ENCODE measurements at places on chromosomes 2 and 18.

DNA sequence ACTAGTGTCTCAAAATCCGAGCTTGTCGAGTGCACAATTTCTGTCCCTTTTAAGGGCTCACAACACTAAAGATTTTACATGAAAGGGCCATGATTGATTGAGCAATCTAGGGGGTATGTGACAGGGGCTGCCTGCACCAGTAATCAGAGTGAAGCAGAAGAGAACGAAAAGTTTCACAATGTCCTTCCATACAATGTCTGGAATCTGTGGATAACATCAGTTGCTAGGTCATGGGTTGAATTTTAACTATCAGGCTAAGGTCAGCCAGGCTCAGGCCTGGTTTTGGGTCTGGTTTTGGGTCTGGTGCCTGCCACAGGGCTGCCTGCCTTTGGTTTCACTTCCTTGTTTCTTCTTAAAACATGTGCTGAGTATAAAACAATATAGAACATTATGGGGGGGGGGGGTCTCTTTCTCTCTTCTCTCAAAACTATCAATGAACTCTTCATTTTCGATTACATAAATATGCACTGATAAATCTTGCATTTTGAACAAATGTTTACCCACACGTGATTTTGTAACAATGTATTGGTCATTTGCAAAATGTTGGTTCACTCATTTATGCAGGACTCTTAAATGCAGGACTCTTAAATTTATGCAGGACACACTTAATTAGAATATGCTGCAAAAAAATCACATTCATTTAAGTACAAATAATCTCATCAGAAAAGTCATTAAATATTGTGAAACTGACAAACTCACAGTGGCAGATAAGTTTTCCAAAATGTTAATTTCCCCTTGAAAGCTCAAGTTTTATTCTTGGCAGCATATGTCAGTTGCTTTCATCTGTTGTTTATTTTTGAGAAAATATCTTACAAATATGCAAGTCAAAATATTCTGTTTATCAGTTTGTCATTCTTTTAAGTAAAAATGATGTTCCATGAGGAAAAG is 290.5 kb upstream of the KYNU start:
- DNase-seq, result no peak

DNA sequence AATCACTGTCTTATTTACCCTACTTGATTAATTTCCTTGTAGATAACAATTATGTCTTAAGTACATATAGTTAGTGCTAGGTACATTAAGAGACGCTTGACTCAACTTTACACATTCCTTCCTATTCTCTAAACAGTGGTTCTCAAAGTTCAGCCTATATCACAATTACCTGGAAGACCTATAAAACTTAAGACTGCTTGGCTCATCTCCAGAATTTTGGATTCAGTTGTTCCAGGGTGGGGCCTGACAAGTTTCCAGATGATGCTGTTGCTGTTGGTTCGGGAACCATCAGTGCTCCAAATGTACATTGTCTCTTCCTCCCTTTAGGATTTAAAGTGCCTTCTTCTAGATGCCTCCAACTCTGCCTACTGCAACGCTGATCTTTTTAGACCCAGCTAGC is 4.0 kb downstream of the PPP3R1 start:
- DNase-seq, result no peak

- DNase-seq, result peak; percentile 46
These were observed 437.7 kb downstream of the SATB2 start for GRCh38 chr2:199019898-199020507.

- DNase-seq, result no peak
These were observed 18.5 kb downstream of the SFTPB start for GRCh38 chr2:85649201-85650190.

DNA sequence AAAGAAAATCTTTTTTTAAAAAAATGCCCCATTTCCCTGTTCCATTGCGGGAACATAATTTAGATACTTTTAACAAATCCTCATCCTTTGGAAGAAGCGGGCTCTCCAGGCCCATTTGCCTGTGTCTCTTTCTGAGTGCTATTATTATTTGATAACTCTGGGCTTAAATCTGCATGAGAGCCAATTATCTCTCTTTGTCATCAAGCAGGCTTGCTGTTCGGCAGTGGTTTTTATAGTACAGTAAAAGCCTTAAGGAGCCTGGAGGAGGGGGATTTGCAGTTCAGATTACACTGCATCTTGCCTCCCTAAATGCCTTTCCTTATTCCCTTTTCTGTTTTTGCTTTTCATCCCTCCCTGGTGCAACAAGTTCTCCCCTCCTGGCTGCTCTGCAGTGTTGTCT is 50.6 kb downstream of the CELF4 start:
- DNase-seq, result no peak

- DNase-seq, result no peak
These were observed 77.0 kb downstream of the LANCL1 start for GRCh38 chr2:210399440-210400041.

DNA sequence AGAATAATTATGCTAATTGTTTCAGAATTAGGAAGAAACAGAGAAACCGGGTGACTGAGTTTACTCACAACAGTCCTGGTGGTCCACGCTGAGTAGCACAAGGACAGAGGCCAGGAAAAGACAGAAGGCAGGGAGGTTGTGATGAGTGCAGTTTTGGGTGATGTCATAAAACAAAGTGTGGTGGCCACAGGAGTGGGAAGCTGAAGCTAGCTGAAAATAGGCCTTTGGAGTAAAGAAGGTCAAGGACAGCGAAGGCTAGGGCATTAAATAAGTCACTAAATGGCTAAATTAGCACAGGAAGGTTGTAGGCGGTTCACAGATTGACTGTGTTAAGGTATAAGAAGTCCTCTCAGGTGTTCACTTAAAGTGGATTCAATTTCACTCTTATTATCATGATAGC is 120.9 kb upstream of the TTN start:
- DNase-seq, result no peak

DNA sequence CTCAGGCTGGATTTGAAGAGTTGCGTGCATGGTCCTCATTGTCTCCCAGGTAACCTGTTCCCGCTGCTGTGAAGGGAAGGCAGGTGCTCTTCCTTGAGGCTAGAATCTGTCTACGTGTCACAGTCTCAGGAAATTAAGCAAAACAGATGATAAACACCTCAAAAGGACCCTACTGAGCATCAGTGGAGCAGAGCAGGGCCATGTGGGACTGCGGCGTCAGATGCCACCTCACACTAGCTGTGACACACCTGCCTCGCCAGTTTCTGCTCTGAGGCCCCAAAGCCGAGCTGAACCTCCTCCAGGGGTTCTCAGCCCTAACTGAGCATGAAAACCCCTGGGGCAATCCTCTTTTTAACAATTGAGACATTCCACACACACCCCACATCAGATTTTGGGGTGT is 2.0 kb downstream of the C2orf92 start:
- no peak for DNase-seq

DNA sequence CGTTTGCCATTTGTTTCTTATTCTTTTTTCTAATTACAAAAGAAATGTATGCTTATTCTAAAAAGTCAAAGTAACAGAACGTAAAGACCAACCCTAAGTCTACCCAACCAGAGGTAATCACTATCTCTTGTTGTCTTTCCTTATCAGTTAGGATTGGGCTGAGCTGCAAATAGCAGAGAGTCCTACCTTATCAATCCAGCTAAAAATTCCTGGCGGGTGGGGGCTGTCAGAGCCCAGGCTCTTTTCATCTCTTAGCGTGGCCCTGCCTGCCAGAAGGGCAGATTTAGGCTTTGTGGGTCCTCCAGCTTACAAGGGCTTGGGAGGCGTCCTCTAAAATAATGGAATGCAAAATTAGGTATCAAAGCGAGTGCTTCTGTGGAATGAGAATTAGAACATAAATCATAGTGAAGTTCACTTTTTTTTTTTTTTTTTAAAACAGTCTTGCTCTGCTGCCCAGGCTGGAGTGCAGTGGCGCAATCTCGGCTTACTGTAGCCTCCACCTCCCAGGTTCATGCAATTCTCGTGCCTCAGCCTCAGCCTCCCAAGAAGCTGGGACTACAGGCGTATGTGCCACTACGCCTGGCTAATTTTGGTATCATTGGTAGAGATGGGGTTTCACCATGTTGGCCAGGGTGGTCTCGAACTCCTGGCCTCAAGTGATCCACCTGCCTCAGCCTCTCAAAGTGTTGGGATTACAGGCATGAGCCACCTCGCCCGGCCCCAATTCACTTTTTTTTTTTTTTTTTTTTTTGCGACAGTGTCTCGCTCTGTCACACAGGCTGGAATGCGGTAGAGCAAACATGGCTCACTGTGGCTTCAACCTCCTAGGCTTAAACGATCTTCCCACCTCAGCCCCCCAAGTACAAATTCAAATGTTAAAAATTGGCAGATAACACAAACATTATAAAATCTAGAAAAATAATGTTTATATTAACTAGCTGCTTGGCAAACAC is 57.4 kb upstream of the B3GNT7 start:
- no peak for DNase-seq

DNA sequence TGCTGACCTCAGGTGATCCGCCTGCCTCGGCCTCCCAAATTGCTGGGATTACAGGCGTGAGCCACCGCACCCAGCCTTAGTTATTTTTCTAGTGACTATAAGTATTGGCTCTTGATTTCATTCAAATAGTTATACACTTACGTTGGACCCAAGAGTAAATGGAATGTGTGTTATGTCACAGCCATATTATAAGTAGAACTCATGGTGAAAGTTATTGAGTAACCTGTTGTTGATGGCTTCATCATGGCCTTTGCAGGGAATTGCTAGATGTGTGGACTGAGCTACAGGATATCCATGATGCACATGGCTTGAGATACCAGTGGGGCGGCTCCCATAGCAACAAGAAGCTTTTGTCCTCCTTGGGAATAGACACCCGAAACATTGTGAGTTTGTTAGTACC is 44.7 kb downstream of the AFTPH start:
- DNase-seq, result no peak

- DNase-seq, result no peak
These were observed 54.7 kb upstream of the RIOK3 start for GRCh38 chr18:23398401-23398800.

GRCh38 chr2:180130403-180130802 is 123.3 kb upstream of the CWC22 start:
- no peak for DNase-seq

DNA sequence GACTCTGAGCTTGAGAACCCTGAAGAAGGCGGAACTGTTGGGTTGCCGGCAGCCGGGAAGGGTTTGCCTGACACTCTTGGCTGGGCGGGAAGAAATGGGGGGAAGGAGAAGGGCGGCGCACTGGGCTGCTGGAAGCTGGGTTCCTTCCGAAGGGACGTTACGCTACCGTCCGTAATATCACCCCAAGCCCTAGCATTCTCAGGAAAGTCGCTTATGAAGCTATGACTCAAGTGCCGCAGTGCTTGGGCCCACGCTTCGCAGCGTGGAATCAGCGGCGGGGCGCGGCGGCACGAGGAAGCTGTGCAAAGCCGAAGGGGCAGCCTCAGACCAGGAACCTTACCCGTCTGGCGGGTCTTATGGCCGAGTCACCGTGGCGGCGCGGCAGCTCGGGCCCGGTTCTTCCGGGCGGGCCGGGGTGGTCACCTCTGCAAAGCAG is 50.2 kb upstream of the SIGLEC15 start:
- peak; percentile 86 for DNase-seq

DNA sequence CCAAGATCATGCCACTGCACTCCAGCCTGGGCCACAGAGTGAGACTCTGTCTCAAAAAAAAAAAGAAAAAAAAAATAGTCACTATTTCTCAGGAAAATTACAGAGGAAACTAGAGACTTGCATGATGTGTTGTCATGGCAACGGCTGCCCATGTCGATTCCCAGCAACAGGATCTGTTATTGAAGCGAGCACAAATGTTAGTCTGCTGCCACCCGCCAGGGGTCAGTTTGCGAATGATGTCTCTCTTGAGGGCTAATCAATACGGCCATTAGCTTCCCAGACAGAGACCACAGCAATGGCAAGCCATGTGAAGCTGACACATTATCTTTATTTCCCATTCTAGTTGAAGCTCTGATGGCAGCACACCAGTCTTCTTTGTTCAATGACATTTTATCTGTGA is 32.4 kb upstream of the ACYP2 start:
- no peak for DNase-seq

GRCh38 chr2:121171625-121172119 is 113.3 kb downstream of the TFCP2L1 start:
- no peak for DNase-seq
